Fibroblast of skin of left quadriceps (primary cell): ENCODE measurements at places on chromosomes 6 and 20.

DNA sequence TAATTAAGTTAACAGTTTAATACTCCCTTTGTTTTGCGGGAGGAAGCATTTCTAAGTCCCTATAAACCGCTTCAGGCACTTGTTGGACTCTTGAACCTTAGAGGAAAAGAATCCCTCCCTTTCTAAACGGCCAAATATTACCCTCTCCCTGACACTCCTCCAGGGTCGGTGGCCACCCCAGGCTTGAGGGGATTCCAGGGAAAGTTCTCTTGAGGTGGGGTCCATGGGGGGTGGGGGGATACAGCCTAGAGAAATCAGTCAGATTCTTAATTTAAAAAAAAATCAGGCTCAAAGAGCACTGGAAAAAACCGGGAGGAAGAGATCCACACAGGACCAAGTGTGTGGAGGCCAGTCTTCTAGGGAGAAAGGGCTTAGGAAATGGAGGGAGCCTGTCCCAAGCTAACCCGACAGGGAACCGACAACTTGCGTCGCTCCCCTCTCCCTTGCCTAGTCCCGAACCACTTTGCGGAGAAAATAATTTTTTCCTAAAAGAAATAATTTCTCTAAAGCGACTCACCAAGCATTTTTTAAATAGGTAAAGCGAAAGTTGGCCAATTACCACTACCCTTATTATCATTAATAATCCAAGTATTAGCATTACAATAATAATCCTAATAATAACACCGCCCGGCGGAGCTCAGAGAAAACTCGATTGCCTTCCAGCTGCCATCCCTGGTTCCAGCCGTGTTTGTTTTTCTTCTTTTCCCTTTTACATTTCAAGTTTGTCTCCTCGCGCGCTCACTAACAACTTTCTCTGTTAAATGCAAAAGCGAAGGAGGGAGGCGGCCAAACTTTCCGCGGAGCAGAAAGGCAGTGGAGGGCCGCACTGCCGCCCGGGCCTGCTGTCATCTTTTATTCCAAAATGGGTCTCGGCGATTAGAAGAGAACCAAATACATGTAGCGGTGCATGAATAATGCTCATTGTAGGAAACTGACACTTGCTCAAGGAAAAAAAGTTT is 4.8 kb downstream of the NR2E1 start:
- DNase-seq, result no peak

DNA sequence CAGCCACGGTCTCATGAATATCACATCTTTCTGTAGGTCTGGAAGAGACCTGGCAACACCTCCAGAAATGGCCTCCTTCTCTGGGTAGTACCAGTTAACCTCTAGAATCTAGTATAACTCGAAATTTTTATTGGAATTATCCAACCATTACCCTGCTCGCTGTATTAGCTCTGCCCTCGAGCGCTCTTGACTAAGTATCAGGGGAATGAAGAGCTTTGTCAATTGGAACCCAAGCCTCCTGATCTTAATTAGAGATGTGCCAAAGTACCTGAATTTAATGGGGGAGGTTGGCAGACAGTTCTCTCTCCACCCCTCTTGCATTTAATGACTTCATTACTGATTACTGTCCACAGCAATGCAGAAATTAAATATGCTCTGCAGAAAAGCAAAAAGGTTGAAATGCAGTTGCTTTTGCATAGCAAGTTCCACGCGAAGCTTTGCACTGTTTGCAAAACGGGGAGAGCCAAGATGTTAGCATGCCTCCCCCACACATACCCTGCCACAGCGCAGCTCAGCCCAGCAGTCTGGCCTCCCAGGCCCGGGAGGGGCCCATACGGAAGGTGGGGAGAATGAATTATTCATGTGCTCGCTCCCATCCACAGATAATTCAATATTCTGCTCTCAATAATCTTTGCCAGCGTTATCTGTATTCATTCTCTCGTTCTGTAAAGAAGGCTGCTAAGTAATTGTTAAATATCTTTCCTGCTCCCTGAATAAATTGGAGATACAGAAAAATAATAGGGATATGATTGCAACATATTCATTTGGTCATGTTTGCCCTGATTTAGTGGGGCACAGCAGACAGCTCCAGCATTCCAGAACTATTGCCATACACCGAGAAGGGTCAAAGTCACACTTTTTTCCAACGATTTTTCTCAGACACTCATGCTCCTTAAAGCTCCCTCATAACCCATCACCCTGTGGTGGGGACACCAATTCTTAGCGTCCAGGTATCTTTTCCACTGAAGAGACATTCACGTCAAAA is 305.8 kb downstream of the CDH26 start:
- no peak for DNase-seq

- DNase-seq, result no peak
Measured at GRCh38 chr6:152398993-152399392, 238.2 kb downstream of the SYNE1 start.

DNA sequence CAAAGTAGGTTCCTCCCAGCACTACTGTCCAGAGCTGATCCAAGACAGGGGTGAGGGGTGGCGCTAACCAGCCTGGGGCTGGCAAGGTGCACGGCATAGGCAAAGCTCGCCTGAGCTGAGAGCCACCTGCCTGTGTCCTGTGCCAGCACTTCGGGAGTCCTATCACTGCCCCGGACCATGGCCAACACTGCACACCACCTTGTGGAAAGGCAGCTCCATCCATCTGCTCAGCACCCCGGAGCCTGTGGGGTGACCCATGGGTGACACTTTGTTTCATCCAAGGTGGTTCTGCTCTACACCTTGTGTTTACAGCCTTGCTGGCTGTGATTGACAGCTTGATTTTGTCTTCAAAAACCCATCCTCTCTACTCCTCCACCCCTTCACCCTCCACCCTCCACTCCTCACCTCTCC is 32.9 kb upstream of the GATA5 start:
- no peak for DNase-seq

DNA sequence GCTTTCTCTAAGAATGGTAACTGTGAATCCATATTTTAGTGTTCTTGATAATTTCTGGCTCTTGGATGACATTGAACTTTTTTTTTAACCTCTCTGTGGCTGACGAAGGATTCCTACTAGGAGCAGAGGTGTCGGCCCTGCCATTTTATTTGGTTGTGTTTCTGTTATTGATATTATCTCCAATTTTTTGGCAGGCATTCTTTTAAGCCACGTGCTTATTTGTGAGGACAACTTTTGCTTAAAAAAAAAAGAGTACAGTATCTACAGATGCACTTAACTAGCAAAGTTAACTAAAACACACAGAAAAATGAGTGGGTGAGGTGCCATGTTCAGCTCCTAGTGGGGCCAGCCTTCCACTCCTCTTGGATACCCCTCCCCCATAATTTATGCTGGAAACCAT is 1.1 kb downstream of the FANCE start:
- DNase-seq, result no peak

DNA sequence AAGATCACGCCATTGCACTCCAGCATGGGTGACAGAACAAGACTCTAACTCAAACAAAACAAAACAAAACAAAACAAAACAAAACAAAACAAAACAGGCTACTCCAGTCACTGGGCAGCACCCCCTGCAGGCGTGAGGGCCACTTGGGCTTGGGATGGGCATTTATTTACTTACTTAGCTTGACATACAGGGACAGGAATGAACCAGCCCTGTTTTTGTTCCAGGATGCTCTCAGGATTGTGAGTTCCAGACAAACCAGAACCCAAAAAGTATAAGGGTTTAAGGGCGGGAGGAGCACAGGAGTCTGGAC is 4.0 kb upstream of the PTPN1 start:
- DNase-seq, result no peak

GRCh38 chr20:64130271-64130670 is 22.9 kb upstream of the NPBWR2 start:
- DNase-seq, result no peak

DNA sequence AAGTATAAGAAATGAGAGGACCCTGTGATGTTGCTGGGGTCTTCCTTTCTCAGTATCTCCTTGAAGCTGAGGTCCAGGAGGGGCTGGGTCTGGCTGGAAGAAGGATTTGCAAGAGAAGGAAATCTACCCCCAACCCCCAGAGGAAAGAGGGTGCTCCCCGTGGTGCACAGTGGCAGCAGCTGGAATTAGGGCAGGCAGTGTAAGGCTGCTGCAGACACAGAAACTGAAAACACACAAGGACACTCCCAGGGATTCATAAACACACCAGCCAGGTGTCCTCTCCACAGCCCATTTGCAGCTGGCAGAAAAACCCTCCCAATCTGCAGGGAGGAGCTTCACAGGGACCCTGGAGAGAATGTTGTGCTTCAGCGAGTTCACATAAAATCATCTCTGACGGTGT is 297.2 kb downstream of the CDH26 start:
- DNase-seq, result no peak

GRCh38 chr6:148250975-148251685 is 91.5 kb upstream of the SASH1 start:
- DNase-seq, result peak; percentile 66

DNA sequence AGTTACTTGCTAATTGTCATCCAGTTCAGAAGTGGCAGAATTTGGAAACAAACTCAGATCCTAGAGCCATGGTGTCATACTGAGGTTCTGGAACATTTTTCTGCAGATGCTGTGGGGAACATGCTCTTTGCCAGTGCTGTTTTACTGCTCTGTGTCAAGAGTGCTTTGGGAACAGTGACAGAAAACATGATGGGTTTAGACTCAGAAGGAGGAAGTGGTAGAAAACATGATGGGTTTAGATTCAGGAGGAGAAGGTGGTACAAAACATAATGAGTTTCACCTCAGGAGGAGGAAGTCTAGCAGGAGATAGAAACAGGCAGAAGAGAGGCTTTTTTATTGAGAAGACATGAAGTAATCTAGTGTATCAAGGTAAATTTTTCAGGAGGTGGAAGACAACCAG is 815.5 kb downstream of the DHX35 start:
- no peak for DNase-seq

DNA sequence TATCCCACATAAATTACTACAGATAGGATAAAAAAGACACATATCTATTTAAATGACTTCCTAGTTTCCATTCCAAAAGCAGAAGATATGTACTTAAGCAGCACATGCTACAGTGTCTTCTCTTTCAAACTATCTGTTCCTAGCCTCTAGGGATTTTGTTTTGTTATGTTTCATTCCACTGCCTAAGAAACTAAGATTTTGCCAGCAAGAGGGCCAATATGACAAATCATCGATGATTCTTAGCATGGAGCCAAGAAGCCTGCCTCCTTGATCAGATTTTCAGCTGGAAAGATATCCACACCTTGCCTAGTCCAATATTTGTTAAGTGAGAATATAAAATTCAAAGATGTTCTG is 7.0 kb downstream of the SNX5 start:
- DNase-seq, result no peak

GRCh38 chr6:113634352-113635163 is 222.6 kb upstream of the MARCKS start:
- DNase-seq, result peak; percentile 71

DNA sequence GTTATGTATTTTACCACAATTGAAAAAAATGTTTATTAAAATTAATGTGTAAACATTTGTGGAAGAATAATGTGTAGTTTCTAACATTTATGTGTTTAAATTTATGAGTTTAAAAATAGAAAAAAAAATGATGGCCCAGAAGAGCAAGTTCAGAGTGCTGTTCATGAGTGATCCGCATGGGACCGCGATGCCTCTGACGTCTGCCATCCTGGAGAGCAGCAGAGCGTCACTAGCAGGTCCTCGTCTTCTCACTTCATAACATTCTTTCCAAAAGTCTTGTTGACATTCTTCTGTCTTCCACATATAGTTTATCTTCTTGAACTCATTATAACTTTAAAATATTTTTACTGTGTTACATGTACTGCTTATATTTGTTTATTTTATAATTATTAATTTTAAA is 15.5 kb downstream of the BTNL2 start:
- no peak for DNase-seq

DNA sequence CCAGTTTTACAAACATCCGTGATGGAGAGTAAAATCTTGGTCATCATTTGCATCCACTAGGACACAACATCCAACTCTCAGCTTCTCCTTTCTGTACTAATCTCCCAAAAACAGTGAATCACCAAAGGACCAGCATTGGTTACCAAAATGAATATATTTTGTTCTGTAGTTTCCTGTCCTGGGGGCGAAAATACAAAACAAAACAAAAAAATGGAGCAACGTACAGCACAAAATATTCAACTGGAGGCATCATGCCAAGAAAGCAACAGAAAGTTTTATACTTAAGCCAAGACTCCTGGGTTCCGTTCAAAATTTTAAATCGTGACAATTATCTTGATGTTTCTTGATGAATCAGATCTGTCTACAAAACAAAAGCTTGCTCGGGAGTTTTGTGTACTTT is 126.6 kb upstream of the CCDC28A start:
- DNase-seq, result no peak

- DNase-seq, result no peak
Measured at GRCh38 chr6:45986746-45987274, 28.9 kb downstream of the CLIC5 start.

- no peak for DNase-seq
Measured at GRCh38 chr20:23097636-23098580, 11.8 kb upstream of the CD93 start.

- no peak for DNase-seq
Measured at GRCh38 chr6:51571168-51571567, 516.2 kb downstream of the PKHD1 start.

- no peak for DNase-seq
Measured at GRCh38 chr6:140052736-140053729, 678.6 kb upstream of the CITED2 start.

DNA sequence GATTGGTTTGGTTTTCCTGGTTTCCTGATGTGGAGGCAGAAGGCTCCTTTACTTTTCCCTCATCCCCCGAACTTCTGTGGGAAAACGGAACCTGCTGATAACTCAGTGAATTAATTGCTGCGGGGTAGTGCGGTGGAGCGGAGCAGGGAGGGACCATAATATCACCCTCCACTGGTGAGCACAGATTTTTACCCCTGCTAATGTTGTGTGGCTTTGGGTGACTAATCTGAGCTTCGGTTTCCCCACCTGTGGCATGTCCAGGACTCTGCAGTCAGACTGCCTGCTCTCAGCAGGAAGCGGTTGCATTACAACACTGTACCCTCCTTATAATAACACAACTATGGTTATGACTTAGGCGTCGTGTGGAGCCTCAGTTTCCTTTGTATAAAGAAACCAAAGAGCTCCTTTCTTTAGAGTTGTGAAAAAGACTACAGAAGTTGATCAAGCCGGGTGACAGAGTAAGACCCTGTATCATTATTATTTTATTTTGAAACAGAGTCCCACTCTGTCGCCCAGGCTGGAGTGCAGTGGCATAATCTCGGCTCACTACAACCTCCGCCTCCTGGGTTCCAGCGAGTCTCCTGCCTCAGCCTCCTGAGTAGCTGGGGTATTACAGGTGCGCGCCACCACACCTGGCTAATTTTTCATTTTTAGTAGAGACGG is 2.2 kb upstream of the ID1 start:
- no peak for DNase-seq

GRCh38 chr6:48919555-48919954 is 543.5 kb downstream of the MMUT start:
- DNase-seq, result no peak
